ENCODE measurements at places on chromosomes 5 and 9. TPM values are rescaled to one million over a fixed set of nuclear protein-coding genes. Genes with fewer than 3 reads are reported as not detected.

SURF2 gene
- total RNA-seq = 16.0 TPM

SLCO6A1 gene
- total RNA-seq = not detected

FOXI1 gene
- not detected for total RNA-seq

GNA14 gene
- total RNA-seq = not detected

DNA sequence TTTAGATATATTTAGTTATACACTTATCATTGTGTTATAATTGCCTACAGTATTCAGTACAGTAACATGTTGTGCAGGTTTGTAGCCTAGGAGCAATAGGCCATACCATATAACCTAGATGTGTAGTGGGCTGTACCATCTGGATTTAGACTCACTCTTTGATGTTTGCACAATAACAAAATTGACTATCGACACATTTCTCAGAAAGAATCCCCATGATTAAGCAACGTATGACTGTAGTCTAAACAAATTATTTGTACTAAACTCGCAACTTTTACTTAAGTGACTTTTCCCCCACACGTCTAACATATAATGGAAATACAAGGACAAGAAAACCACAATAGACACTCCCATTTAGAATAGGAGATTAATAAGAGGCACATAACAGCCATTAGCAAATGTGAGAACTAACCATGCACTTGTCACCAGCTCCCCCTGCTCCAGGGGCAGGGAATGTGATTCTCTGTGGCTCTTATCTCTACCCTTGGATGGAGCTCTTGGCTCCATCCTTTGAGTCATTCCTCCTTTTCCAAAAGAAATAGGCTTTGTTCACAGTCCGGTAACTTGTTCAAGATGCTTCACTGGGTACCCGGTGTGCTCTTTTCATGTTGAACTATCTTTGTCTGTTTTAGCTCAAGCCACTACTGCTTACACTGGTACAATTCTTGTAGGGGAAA is 8.7 kb upstream of the B4GALT1 start:
- no peak overlapping the region for H3K4me3 ChIP-seq
- H3K27me3 ChIP-seq = no peaks in the 10 kb centered on the region
- DNase-seq = no peak
- no peaks in the 10 kb centered on the region for H3K36me3 ChIP-seq
- H3K4me1 ChIP-seq = peaks cover 1% of the 10 kb centered on the region
- H3K27ac ChIP-seq = no peak overlapping the region

- no peak for DNase-seq
- no peaks in the 10 kb centered on the region for H3K4me1 ChIP-seq
- no peak overlapping the region for H3K27ac ChIP-seq
- no peaks in the 10 kb centered on the region for H3K36me3 ChIP-seq
- H3K27me3 ChIP-seq = no peaks in the 10 kb centered on the region
Measured at GRCh38 chr5:89253666-89254352, 370.8 kb upstream of the MEF2C start.

- no peaks in the 10 kb centered on the region for H3K27me3 ChIP-seq
- H3K27ac ChIP-seq = no peak overlapping the region
- no peaks in the 10 kb centered on the region for H3K4me1 ChIP-seq
- DNase-seq = no peak
- no peak overlapping the region for H3K4me3 ChIP-seq
Measured at GRCh38 chr9:121999556-121999955, 93.6 kb downstream of the TTLL11 start.

DNA sequence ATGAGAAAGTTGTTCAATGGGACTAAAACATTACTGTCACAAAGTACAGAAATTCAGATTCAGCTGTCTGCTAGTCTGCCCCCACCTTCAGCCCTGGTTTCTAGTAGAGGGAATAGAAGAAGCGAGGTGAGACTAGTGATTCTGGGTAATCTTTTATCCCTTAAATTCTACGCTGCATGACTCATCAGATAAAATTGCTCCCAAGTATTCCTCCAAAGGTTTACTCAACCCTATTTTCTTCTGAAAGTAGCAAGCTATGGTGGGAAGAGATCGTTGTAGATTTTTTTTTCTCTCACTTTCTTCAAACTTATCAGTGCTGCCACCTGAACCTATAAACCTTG is 318.9 kb upstream of the RIOK2 start:
- H3K4me1 ChIP-seq = no peaks in the 10 kb centered on the region
- no peak overlapping the region for H3K4me3 ChIP-seq
- H3K27me3 ChIP-seq = no peaks in the 10 kb centered on the region
- no peak overlapping the region for H3K27ac ChIP-seq
- H3K36me3 ChIP-seq = no peaks in the 10 kb centered on the region
- DNase-seq = no peak

- H3K4me3 ChIP-seq = no peak overlapping the region
- H3K27ac ChIP-seq = no peak overlapping the region
- H3K4me1 ChIP-seq = no peaks in the 10 kb centered on the region
- peaks cover 9% of the 10 kb centered on the region for H3K27me3 ChIP-seq
- peaks cover 2% of the 10 kb centered on the region for H3K36me3 ChIP-seq
Measured at GRCh38 chr5:163540696-163541095, 35.3 kb downstream of the MAT2B start.

- no peaks in the 10 kb centered on the region for H3K4me1 ChIP-seq
- no peak overlapping the region for H3K4me3 ChIP-seq
- peaks cover 4% of the 10 kb centered on the region for H3K36me3 ChIP-seq
Measured at GRCh38 chr5:126481243-126481642, 58.0 kb downstream of the GRAMD2B start.

DNA sequence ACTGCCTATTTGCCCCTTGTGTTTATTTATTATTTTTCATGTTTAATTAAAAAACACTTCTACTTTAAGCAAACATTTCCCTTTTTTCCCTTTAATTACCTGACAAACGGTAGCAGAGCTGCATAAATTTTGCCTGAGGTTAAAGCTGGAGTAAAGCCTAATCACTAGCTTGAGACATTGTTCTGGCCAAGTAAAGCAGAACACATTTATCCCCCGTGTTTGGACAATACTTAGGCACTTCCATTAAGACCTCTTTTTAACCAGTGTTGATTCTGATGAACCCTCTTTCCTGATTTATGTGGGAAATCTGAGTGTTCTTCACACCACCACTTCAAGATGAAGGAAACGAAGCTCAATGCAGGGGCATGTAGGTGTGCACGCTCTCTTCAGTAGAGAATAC is 54.5 kb downstream of the BNC2 start:
- H3K4me3 ChIP-seq = no peak overlapping the region
- H3K4me1 ChIP-seq = no peaks in the 10 kb centered on the region
- no peaks in the 10 kb centered on the region for H3K27me3 ChIP-seq
- H3K36me3 ChIP-seq = no peaks in the 10 kb centered on the region
- no peak for DNase-seq

DNA sequence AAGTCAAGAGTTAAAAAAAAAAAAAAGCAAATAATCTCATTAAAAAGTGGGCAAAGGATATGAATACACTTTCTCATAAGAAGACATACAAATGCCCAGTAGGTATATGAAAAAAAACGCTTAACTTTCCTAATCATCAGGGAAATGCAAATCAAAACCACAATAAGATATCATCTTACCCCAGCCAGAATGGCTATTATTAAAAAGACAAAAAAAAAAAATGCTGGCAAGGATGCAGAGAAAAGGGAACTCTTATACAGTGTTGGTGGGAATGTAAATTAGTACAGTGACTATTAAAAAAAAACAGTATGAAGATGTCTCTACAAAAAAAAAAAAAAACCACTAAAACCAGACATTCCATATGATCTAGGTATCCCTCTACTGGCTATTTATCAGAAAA is 79.4 kb downstream of the LPAR1 start:
- no peak for DNase-seq
- no peaks in the 10 kb centered on the region for H3K27me3 ChIP-seq
- no peak overlapping the region for H3K27ac ChIP-seq
- H3K4me1 ChIP-seq = no peaks in the 10 kb centered on the region
- H3K4me3 ChIP-seq = no peak overlapping the region
